Natural killer cell (primary cell): ENCODE measurements at places on chromosomes 5 and 9. TPM values are rescaled to one million over a fixed set of nuclear protein-coding genes. Genes with fewer than 3 reads are reported as not detected.

Gene KIF12
- not detected for total RNA-seq

DNA sequence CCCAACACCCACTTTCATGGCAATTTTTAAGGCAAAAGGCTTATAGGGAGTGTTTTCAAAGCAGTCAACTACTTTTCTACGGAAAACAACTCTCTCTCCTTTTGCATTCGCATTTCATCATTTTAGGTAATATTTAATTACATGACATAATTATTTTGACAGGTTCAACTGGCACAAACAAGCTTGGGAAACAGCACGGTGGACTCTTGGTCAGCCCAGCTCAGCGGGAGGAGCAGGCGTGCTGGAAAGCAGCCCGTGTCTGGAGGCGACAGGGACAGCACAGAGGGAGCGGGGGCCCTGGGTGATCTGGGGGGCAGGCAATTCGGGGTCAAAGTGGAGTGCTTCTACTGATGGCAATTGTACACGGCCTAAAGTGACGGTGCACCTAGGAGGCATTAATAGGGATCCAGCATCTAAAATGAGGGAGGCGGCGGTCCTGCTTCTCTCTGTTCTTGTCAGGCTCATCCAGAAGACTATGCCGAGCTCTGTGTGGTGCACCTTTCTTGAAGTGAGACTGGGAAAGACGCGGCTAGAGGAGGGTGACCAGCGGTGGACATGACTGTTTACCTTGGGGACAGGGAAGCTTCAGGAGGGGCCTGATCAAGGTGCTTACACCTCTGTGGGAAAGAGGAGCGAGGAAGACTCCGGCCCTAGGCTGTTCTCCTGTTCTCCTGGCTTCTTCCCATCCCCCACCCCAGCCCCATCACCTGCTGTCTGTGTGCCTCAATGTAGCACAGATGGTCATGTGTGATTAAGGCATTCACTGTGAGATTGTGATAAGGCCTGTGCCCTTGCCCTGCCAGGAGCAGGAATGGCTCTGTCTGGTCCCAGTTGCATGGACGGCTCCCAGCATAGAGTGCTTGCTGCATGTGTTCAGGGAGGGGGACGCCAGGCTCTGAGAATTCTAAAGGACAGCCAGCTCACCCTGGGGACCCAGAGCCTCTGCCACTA is 3.4 kb downstream of the MYMK start:
- DNase-seq, result no peak

DNA sequence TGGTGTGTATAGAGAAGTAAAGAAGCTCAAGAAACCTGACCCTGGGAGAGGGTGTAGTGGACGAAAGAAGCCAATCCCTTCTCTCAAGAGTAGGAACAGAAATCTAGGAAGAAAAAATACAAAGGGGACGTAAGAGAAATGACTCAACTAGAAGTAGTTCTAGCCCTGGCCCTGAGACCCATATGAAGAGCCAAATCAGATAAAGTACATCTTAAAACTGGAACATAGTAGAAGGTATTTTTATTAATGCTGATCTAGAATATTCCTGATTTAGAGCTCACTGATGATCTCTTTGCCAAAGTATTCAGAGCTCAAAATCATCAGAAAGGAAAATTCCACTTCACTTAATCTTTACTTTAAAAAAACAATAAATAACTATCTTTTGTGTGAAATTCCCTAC is 184.8 kb downstream of the MLLT3 start:
- DNase-seq, result no peak

DNA sequence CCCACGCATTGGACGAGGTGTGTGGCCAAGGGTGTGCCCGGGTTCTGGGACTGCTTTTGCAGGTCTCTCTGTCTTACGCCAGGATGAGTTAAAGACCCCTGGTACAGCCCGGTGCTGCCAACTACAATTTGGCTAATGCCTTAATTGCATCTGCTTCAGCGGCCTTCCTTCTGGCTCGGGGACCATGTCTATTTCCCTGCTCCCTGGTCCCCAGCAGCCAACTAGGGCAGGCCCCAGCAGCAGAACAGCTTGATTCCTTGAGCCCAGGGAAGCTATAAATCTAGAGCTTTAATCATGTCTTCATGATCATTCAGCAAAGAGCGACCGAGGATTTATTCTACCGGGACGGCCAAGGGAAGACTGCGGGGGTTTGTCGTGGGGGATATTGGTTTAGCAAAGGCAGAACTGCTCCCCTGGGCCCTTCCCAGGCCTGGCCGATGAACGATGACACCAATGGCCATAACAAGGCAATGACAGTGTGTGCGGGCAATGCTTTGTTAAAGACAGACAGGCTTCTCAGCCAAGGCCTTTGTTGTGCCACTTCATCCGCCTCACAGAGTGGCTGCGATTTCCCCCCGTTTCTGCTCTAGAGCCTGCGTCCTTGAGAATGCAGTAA is 51.4 kb downstream of the CFAP77 start:
- no peak for DNase-seq

- no peak for DNase-seq
These were observed 252.6 kb downstream of the MED10 start for GRCh38 chr5:6125781-6126180.

GRCh38 chr9:137244486-137245449 is 3.7 kb downstream of the TUBB4B start:
- no peak for DNase-seq
